IMR-90 (cell line): ENCODE measurements at places on chromosomes 4 and X. TPM values are rescaled to one million over a fixed set of nuclear protein-coding genes. Genes with fewer than 3 reads are reported as not detected.
A peak's percentile ranks its signal among the peaks of the same experiment; 100 is the strongest.

Gene SSX2
- not detected in 2 replicates for total RNA-seq

DNA sequence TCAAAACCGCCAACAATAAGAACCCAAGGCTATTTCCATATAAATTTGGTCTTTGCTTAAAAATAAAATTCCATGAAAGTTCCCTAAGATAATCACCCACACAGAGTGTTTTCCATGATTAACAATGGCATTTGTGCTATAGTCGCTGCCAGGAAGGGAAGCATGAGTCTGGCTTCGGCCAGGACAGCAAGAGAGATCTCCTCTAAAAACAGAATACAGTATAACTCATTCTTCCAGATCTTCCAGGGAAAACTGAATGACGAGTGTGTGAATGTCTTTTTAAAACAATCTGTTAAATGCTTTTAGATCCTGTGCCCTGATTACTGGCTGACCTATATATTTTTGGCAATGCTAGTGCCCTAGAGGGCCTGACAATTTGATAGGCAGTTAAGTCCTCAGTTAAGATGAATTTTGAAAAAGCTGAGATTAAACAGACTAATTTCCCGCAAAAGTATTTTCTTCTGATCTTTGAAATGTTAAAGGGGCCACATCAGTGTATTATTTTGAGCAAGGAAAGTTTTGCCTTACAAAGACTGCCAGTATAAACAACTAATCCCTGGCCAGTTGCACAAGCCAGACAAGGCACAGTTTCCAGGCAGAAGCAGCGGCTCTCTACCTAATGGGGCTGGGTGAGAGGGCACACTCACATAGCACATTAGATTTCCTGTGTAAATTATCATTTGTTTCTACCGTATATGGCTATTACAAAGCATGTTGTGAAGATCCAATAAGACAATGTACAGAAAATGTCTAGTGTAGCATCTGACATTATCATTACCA is 127.3 kb downstream of the DCHS2 start:
- no peak for DNase-seq

Gene ADRA2C
- under 0.01 and 0.28 TPM in 2 replicates for total RNA-seq

DNA sequence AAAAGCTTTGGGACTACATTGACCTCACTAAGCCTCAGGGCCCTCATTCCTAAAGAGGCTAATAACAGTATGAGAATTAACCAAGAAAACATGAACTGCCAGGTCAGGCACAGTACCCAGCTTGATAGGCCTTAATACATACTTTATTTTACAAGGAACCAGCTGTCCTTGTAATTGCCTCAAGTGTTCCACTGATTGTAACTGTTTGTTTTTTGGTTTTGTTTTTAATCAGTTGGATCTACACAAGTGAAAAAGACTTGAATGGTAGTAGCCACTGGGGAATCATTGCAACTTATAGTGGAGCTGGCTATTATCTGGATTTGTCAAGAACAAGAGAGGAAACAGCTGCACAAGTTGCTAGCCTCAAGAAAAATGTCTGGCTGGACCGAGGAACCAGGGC is 35.6 kb downstream of the PKD2 start:
- no peak for DNase-seq

- no peak for DNase-seq
Observed at GRCh38 chr4:184359888-184360287, 114.5 kb downstream of the IRF2 start.

DNA sequence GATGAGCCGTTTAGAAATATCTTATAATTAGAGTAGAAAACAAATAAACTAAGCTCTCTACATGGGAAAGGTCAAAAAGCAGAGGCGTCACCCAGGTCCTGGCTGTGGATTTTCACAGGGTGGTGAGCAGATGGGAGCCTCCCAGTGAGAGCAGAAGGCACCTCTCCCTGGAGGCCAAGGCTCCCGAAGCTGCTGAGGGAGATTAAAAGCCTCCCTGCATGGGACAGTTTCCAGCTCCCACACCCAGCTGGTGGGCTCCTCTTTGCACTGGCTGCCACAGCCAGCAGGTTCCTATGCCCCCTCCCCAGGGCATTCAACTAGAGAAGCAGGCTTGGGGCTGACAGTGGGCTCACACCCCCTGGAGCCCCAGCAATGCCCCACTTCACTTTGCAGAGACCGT is 55.2 kb upstream of the TBC1D9 start:
- DNase-seq: no peak

Gene KLKB1
- total RNA-seq: under 0.01 TPM in 1 of 2 replicates, not detected in the other

Gene HERC5
- total RNA-seq: under 0.01 TPM in 2 replicates

Gene MAGEB17
- total RNA-seq: under 0.01 TPM in 2 replicates

- DNase-seq: no peak
Observed at GRCh38 chr4:57462843-57463242, 352.7 kb upstream of the IGFBP7 start.

GRCh38 chr4:95388911-95389310 is 159.9 kb downstream of the UNC5C start:
- no peak for DNase-seq

GRCh38 chr4:142194905-142195304 is 558.5 kb downstream of the IL15 start:
- DNase-seq: peak; percentile 16

Gene SYTL5
- 0.54 and 0.56 TPM in 2 replicates for total RNA-seq

DNA sequence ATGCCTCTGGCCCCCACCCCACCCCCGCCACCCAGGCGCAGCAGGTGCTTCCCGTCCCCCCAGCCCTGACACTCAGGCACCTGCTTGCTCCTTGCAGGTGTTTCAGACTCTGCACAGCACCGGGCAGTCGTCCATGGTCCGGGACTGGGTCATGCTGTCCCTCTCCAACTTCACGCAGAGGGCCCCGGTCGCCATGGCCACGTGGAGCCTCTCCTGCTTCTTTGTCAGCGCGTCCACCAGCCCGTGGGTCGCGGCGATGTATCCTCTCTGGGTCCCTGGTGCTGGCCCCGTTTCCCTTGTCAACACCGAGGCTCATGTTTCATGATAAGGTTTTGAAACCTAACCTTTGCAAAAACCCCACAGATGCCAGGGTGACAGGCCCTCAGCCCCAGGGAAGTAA is 10.2 kb upstream of the MSANTD1 start:
- no peak for DNase-seq

GRCh38 chr4:8117278-8117682 is 41.3 kb downstream of the ABLIM2 start:
- DNase-seq: peak; percentile 3

Gene TMEM144
- total RNA-seq: 1.9 and 2.2 TPM in 2 replicates
